Stimulated activated CD4-positive, alpha-beta T cell treated with anti-CD3 and anti-CD28 coated beads, Interleukin-2, amount 100 ng/mL, for 24 hours (primary cell): ENCODE measurements at places on chromosomes 2 and 18.

GRCh38 chr2:86107031-86107430, 996 bp downstream of the PTCD3 start:
- DNase-seq, result no peak

GRCh38 chr2:191245869-191246531, 796 bp downstream of the MYO1B start:
- DNase-seq, result peak; percentile 53

GRCh38 chr18:48825101-48825745, 125.5 kb downstream of the SMAD7 start:
- peak; percentile 9 for DNase-seq

- DNase-seq, result no peak
Observed at GRCh38 chr2:240525802-240526201, 32.0 kb downstream of the ANKMY1 start.

- no peak for DNase-seq
Observed at GRCh38 chr2:201176081-201176481, 6.9 kb upstream of the CASP10 start.

DNA sequence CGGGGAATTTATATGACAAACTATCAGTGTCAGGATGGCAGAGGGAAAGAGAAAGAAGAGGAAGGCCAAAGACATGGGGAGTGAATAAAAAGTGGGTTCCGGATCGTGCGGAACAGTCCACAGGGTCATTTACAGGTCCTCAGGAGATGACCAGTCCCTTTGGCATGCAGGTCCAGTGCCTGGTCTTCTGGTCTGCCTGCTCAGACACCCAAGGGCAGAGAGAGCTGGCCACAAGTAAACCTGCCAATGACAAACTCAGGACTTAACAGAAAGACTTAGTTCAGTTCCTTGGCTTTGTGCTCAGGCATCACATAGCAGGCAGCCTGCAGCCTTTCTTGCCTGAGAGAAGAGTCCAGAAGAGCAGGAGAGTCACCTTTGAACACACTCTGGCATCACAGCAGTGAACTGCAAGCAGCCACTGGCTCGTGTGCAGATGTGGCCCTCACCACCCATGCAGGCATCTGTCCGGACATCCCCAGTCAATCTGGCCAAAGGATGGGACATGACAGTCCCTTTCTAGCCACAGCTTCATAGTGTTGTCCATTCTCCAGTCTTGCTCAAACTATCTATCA, 14.0 kb downstream of the TMEM127 start:
- no peak for DNase-seq

GRCh38 chr2:11103984-11104793, 51.1 kb upstream of the SLC66A3 start:
- DNase-seq, result peak; percentile 43
